ENCODE measurements at places on chromosomes 6 and 20.
A peak's percentile ranks its signal among the peaks of the same experiment; 100 is the strongest.

DNA sequence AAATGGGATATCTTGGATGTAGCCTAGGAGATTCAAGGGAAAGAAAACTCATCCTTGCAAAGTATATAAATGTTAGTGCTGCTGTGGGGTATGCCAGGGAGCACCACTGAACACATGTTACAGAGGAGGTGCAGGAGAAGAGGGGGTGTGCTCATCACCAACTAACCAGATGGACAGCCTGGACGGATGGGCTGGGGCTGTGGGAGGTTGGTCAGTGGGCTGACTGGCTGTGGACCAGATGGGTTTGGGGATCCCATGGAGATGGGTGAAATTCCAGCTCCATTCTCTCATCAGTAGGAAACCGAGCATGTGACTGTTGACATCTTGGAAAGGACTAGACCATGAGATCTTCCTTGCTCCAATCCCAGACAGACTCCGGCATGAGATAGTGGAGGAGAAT is 201.0 kb downstream of the LRFN2 start:
- DNase-seq, result no peak

DNA sequence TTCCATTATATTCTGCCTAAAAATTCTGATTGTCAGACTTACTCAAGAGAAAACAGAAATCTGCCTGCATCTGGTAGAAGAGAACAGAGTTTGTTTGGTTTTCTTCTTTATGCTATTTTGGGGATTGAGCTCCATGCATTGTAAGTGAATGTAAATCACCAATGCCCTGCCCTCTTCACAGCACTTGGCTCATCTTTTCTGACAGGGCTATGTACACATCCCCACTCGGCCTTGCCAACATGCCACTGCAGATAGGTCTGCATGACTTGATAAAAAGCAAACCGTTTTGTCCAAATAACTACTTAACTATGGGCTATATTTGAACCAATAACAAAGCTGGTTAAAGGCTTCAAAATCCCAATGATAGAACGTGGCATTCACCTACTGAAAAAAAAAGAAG is 117.7 kb downstream of the IBTK start:
- DNase-seq, result no peak

- DNase-seq, result no peak
Measured at GRCh38 chr6:144590532-144590931, 305.4 kb downstream of the UTRN start.

GRCh38 chr20:13101276-13101675 is 92.5 kb downstream of the SPTLC3 start:
- DNase-seq, result no peak

DNA sequence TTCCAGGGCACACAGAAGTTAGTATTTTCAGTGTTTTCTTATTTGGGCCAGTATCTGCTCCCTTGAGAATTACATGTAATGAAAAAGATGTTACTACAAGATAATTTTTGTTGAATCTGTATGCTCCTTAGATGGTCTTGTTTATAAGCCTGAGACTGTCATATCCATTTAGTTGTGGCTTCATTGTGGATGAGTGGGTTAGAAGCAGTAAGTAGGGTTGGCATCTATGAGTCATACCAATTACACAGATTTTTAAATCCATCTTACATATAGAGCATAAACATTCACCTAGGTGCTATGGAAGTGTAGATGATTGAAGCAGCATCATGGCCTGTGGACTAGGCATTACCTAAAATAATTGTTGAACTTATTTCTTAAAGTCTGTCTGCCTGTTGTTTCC is 13.5 kb upstream of the BAG2 start:
- no peak for DNase-seq

GRCh38 chr6:135592276-135592675 is 94.7 kb upstream of the AHI1 start:
- no peak for DNase-seq

GRCh38 chr20:39533858-39534257 is 571.7 kb downstream of the DHX35 start:
- DNase-seq, result no peak

DNA sequence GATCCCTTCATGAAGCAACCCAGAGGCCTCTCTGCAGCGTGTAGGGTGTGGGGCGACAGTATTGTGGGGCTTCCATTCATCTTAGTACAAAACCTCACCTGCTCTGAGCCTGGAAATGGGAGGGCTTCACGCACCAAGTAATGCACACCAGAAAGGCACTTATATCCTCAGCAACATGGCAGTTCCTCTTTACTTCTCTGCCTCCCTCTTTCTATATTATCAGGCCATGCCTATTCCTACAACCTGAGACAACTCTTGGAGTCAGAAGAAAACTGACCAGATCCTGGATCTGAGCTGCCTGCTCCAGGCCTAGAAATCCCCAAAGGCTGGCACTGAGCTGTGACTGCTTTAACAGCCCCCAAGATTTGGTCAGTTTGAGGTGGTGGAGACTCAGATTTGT is 7.6 kb upstream of the ZNF76 start:
- no peak for DNase-seq

DNA sequence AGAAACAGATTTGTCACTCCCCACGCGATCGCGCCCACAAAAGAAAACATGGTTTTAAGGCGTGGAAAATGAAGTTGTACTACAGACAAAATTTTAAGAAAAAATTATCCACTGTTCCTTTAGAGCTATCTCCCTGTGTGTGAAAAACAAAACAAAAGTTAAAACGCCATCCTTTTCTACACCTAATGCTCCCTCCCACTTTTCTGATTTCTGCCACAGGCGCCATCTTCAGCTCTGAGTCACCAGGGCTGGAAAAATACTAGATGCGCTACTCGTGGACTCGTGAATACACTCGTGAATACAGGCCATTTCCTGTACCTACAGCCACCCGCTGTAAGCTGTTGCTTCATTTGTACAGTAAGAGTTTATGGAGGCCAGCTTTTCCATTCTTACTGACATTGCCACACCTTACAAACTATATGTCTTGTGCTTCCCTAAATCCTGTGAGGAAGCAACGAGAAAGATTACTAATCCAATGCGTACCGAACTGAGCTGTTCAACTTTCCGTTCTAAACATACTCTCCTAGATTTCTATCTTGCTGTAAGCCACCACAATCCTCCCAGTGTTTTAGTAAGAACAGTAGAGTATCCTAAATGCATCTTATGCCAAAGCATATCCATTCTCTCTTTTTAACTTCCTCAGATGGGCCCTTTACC is 773 bp upstream of the AHI1 start:
- peak; percentile 51 for DNase-seq

DNA sequence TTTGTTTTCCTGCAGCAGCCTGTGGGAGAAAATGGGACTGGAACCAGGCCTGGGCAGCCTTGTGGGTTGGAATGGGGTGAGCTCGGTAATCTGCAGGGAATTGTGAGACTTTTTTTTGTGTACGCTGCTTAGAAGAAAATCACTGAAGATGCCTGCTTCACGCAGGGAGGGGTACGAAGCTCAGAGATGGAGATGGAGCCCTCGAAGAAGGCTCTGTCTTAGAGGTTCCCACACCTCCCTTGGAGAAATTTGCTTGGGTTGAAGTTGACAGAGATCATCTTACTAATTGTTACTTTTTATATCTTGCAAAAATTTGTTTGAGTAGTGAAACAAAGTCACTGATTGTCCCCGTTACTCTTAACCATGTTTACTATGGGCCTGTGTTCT is 894 bp downstream of the PYGB start:
- DNase-seq, result no peak

- DNase-seq, result peak; percentile 21
Measured at GRCh38 chr6:7243179-7243981, 69.6 kb downstream of the SSR1 start.

DNA sequence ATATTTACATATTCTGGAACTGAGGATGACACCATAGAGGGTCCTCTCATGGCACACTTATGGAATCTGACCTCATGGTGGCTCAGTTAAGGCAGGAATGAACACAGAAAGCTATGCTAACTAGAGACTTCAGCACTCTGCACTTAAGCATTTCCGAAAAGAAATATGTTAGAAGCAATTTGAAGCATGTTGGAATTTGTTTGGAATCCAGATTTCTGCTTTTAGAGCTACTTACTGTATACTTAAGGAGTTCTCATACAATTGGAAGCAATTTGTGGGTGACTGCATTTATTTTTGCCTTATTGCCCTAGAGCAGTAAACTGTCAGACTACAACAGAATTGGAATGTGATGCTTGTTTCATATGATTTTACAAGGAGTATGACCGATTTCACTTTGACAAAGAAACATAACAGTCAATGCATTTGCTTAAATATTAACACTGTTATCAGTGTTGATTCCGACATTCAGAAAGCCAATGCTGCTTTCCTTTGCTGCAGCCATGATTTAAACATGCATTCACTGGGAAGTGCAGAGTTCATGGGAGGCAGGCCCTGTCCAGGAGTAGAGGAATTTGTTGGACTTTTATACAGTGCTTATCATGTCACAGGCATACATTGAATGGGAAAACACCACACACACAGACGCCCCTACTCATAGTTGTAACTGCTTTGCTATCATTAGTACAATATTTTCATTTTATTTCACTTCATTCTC is 244.4 kb downstream of the SAMD5 start:
- no peak for DNase-seq

DNA sequence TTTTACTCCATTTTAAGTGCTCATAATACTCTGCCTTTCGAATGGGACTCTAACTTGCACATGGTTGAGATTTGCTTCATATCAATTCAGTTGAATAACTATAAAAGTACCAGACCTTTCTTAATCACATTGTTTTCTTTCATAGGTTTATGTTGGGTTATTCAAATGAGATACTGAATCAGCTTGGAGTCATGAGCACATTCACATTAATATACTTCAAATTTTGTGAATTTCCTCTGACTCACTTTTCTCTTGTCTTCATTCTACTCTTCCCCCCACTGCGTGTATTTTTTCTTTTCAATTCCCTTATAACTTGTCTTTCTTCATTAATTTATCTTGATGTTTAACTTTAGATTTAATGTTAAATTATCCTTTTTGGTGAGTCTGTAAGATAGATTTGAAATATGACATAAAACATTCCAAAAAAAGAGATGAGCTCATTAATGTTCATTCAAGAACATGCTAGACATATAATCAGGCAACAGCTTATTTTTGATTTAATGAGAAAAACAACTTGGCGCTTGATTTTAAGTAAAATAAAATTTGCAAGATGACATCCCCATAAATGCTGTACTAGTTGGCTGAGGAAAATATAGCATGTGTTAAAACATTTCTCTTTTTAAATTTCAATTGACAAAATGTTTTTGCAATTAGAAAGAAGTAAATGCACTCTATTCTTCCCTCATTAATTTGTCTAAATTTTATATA is 736.0 kb downstream of the CD109 start:
- DNase-seq, result no peak

- DNase-seq, result no peak
Measured at GRCh38 chr6:101640131-101640530, 246.6 kb downstream of the GRIK2 start.

- no peak for DNase-seq
Measured at GRCh38 chr20:62176866-62177265, 6.0 kb upstream of the MTG2 start.

- DNase-seq, result no peak
Measured at GRCh38 chr6:155349129-155349528, 34.8 kb upstream of the TFB1M start.

- DNase-seq, result no peak
Measured at GRCh38 chr6:13212538-13212937, 115.8 kb downstream of the TBC1D7 start.

- DNase-seq, result no peak
Measured at GRCh38 chr6:14984519-14984853, 261.4 kb upstream of the JARID2 start.

GRCh38 chr20:45419188-45420091 is 3.5 kb downstream of the PIGT start:
- DNase-seq, result no peak

DNA sequence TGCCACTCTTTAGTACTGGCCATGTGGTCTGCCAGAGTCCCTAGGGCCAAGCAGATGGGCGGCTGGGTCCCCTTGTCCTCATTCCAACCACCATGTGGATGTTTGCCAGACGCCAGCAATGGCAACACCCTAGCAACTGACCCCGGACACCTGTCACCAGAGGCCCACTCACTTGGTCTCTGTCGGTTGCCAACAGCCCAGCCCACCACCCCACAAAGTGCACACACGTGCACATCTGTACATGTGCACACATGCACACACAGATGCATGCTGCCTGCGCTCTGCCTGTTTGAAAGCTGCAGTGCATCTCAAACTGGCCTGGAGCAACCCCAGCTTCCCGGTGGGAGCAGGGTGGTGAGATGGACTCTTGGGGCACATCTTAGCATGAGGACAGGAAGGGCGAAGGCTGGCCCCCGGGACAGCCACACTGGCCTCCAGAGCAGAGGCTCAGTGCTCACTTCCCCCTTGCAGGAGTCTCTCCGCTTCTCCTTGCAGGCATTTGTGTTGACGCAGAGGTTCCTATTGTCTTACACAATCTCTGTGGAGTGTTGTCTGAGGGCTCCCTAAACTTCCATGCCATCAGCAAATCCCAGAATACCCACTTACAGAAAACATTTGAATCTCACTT is 54.0 kb downstream of the PSMG4 start:
- no peak for DNase-seq

- no peak for DNase-seq
Measured at GRCh38 chr20:36441027-36441414, 100.3 kb upstream of the MYL9 start.

DNA sequence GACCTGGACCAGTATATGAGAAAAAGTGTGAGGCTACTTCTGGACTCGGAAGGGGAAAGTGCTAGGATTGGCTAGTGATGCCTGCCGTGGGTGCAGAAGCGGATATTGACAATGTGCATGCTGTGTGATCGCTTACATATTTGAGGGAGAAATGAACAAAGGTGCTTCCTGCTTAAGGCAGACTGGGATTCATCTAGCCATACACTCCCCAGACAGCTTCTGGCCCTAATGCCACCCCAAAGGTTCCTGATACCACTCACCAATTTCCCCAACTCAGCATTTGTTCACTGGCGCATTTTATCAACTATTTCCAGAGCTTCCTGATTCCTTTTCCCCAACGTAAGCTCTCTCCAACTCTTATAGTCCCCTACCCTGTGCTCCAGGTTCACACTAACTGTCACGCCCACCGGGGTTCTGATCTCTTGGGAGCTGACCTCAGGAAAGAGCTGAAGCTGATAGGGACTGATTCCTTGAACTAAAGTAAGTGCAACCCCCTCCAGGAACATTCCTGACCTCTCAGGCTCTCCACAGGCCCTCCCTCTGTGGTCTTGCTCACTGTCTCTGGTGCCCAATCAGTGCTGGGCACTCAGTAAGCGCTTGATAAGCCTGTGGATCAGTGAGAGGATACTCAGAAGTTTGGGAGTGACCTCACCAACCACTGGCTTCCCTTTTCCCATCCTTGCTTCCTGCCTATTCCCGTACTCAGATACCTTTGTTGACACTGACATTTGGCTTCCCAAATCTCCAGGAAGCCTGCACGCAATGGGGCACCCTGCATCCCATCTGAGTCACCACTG is 73.3 kb downstream of the MRPL14 start:
- DNase-seq, result no peak

DNA sequence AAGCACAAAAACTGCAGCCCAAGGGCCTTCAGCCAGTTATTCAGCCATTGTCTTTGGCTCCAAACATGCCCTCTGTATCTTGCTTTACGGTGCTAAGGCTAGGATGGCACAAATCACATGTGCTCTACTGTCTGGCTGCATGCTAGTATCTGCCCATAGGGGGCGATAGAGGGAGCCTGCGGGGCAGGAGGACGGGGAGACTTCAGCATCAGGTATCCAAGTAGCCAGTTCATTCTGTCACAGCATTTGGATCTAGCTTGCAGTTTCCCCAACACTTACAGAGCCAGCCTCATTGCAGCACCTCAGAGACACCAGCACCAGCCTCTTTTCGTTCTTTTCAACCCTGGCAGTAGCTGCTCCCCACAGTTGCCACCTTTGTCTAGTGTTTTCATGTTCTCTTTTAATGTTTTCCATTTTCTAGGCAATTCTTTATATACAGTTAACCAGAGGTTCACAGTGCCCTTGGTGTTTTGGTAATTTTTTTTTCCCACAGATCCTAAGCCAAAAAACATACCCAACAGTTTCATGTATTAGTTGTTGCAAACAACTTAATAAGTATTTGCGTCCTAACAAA is 705.9 kb downstream of the PTPRT start:
- DNase-seq, result no peak
